ENCODE measurements at places on chromosomes 7 and 10.
A peak's percentile ranks its signal among the peaks of the same experiment; 100 is the strongest.

GRCh38 chr10:97584060-97584797, at the start of gene HOGA1:
Gene HOGA1 (plus strand): TSS chr10:97584389. CDS start chr10:97584704, 315 bp downstream.
- DNase-seq: peak; percentile 46

DNA sequence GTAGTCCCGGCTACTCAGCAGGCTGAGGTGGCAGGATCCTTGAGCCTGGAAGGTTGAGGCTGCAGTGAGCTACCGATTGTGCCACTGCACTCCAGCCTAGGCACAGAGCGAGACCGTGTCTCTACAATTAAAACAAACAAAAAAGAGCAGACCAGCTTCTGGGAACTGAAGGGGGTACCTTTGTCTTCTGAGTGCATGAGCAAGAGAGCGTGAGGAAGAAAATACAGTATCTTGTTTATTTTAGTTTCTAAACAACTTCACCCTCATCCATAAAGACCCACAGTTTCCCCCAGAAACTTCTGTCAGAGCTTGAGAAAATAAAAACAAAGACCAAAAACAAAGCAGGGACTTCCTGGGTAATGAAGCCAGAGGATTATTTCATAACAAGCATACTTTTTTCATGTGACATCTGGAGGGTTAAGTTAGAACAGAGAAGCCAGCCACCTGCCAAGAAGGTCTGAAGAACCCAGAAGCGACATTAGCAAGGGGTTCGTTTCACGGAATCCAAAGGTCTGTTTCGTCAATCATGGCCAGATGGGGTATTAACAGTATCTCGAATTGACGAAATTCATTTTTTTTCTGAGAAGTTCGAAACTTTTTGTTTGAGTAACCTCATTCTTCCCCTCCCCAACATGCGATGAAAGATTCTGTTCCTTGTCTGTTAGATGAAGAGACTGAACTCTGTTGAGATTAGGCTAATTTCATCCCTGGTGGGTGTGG, 10.2 kb upstream of the IL2RA start:
- DNase-seq: no peak

- no peak for DNase-seq
Observed at GRCh38 chr7:79185605-79186004, 267.9 kb downstream of the MAGI2 start.

DNA sequence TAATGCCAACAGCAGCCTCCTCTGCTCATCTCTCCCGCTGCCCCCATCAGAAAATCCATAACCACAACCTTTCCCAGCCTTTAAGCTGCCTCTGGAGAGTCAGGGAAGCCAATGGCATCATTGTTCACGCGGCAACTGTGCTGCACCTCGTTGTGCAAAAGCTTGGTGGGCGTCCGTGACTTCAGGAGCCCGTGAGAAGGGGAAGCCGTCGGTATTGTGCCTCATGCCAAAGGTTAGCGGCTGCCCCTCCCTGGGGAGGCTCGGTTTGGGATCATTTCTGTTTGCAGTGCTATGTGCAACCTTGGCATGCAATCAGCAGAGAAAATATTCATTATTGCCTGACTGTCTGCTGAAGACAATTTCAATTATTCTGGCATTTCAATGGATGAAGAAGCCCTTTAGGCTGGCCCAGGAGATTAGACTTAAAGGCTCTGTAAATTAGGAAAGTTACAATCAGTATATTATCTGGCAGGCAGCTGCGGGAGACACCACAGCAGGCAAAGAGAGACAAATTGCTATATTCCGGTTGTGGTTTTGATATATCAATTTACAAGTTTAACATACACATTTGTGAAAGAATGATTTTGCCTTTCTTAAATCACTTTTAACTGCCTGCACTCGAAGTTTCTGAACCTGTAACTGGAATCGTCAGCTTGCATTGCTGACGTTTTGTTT, 244.5 kb downstream of the GATA3 start:
- no peak for DNase-seq

DNA sequence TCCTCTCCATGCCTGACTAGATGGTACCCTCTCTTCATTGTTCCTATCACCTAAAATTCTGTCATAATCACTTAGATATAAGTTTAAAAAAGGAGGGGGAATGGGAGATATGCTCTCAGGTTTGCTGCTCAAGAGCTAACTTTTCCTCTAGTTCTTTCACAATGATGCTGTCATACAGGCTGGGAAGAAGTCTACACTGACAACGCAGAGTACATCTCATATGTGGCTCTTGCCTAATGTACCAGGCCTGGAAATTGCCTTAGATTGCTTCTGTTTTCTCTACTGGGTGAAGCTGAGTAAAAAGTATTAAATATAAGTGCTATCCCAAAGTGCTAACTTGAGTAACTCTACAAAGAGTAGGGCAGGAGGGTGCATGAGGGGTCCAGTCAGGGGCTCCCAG, 43.8 kb upstream of the BET1 start:
- no peak for DNase-seq

DNA sequence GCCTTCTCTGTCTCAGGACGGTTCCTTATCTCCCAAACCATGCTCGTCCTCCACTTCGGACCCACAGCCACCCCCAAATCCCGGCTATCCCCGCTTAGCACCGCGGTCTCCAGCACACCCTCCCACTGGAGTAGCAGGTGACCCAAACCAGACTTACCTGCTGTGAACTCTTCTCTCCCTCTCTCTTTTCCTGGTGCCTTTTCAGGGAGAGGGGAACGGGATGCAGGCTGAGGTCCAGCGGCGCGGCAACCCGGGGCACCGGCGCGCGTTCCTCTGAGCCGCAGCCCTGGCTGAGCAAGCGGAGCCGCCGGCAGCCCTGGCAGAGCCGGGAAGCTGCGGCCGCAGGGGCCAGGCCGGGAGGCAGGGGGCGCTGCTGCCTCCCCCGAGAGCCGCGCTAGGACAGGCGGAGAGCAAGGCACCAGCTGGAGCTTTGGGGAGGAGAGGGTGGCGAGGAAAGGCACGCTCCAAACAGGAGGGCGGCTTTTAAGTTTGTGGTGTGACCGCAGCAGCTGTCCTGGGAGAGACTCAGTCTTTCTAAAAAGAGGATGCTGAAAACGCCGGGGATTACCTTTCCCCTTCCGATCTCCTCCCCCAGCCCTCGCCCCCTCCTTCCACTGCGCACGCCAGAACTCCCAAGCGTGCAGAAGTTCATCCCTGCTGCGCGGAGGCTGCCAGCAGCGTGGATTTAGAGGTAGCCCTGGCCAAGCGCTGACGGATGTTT, at the start of gene SEMA3D:
TSS of gene SEMA3D (minus strand) at position 536 of the 721 bp plus-strand sequence. CDS start 65,165 bp downstream, outside the sequence.
- DNase-seq: peak; percentile 76

DNA sequence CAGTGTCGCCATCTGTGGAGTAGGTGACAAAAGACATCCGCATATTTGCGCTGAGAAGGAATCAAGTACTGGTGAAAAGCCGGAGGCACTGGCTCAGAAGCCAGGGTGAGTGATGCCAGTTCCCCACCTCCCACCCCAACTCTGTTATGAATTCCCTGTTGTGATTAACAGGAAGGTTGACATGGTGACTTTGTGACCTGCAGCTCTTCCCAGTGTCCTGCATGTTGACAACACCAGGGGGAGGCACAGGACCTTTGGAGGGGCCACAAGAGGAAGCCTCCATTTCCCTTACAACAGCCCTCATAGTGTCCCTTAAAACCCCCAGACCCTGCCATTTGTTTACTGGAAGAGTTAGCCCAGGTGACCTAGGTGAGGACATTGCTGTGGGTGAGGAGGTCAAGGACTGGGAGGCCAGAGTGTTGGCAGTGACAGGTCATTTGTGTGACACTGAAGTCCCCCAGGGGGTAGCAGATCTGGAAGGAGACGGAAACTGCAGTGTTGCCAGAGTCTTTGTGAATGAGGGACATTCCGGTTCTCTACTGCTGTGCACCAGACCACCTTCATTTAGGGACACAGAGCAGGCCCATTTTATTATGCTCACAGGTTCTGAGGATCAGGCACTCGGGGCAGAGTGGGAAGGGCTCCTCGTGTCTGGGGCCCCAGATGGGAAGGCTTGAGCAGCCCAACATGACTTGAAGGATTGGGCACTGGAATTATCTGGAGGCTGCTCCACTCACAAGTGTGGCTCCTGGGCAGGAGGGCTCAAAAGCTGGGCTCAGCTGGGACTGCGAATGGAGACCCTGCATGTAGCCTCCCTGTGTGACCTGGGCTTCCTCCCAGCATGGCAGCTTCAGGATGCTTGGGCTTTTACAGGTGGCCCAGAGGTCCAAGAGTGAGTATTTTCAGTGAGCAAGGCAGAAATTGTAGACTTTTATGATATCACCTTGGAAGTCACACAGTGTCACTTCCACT, 13.0 kb upstream of the ANTXRL start:
- no peak for DNase-seq

DNA sequence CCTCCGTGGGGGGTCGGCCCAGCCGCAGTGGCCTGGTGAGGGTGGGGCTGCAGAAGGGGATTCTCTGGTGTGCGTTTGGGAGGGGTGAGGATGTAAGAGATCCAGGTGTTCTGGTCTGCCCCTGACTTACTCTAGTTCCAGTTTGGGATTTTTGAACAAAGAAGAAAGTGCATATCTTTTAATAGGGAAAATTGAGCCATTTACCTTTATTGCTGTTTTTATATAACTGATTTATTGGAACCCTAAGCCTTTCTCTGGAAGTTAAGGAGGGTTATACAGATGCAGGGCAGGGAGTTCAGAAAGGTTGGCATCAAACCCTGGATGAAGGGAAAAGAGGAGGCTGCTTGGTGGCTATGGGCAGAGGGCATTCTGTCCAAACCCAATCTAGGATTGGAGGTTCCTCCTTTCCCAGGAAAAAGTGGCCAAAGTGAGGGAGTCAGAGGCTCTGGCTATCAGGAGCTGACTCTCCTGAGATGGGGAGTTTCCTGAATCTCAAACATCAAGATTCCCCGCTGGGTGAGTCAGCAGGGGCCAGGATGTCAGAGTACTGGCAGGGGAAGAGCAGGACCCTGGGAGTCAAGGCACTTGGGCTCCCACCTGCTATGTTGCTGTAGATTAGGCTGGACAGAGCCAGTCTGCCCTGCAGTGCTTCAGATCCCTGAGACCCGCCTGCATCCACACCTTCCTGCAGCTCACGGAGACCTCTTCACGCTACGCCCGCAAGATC, 67.5 kb downstream of the CLIP2 start:
- no peak for DNase-seq

GRCh38 chr7:99860281-99861127, 16.3 kb downstream of the OR2AE1 start:
- peak; percentile 68 for DNase-seq

DNA sequence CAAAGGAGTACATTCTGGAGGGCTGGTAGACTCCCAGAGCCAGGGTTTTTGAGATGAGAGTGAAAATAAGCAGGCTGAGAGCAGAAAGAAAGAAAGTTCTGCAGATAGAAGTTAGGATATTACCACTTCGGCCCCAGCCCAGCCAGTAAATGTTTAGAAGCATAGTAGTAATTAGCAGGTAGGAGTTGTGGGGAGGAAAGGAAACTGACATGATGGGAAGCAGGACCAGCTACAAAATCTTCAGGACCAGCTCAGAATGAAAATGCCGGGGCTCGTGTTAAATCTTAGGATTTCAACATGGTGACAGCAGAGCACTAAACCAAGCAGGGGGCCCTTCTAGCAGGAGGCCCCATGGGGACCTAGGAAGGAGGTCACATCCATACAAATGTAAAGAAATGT, 28.7 kb downstream of the PRSS2 start:
- no peak for DNase-seq

- no peak for DNase-seq
Observed at GRCh38 chr7:82106201-82106600, 336.4 kb upstream of the HGF start.

- no peak for DNase-seq
Observed at GRCh38 chr10:3867454-3868270, 82.7 kb upstream of the KLF6 start.

DNA sequence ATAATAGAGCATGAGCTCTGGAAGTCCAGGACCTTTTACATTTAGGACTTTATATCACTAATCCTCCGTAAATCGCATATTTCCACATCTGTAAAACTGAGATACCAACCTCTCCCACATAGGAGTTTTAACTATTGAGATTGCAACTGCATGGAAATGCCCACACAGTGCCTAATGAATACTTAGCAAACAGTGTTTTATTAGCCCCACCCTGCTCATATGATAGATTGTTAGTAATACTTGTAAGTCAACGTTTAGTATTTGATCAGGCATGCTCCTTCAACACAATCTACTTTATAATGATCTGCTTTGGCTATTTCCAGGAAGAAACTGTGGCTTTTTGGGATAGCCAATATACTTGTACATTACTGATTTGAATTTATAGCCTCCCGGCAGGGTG, 8.5 kb downstream of the PDZD8 start:
- no peak for DNase-seq

DNA sequence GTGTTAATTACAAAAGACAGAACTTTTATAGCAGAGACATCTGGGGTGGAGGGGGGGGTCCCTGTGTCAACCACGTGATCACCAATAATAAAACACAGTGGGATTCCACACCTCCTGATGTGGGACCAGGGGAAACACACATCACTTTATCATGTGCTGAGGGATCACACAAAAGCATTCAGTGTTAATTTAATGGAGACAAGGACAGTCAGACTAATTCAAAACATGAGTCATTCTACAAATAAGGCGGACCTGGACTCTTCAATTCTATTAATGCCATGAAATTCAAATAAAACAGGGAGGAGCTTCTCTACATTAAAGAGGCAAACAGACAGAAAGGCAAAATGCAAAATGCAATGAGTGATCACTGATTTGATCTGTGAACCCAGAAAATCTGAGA, 67.3 kb upstream of the PFKP start:
- no peak for DNase-seq

- DNase-seq: no peak
Observed at GRCh38 chr10:109919220-109919619, 4.1 kb downstream of the XPNPEP1 start.

GRCh38 chr7:16939161-16939560, 57.4 kb upstream of the AGR3 start:
- DNase-seq: no peak

- no peak for DNase-seq
Observed at GRCh38 chr7:136179851-136180721, 202.9 kb upstream of the MTPN start.

DNA sequence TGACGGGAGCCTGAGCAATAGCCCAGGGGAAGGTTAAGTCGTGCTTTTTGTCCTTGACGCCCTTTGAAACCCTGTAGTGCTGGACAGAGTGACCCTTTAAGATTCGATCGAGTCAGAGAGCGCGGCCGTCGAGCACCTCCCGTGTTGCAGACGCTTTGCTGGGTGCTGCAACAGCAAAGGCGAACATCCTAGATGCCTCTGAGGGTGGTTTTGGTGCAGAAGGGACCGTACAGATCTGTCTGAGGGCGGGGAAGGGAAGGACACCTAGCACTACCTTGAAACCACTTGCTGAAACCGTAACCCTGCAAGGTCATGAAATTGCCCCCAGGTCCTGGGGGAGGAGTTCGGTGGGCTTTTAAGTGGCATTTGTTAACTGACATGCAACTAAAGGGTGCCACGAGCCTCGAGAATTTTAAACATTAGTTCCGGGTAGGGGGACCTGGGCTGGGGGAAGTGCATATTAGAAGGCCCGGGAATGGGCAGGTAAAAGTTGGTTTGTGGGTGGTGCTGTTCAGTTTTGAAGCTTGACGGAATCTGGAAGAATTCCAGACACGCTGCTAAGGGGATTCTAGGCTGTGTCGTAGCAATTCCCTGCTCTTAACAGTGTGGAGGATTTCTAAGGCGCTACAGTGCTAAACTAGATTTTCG, 786 bp downstream of the ATP5F1C start:
- peak; percentile 35 for DNase-seq

GRCh38 chr7:123966936-123967335, 41.9 kb downstream of the SPAM1 start:
- DNase-seq: no peak

- no peak for DNase-seq
Observed at GRCh38 chr10:104648421-104648820, 7.3 kb downstream of the SORCS3 start.

GRCh38 chr10:95788830-95789229, 32.9 kb downstream of the ENTPD1 start:
- no peak for DNase-seq

- no peak for DNase-seq
Observed at GRCh38 chr7:40644454-40645188, 509.8 kb downstream of the SUGCT start.

GRCh38 chr10:17210361-17210760, 8.9 kb upstream of the TRDMT1 start:
- no peak for DNase-seq

All from HuH-7 (cell line).